LHCN-M2 (cell line): ENCODE measurements at places on chromosomes 13 and 19.

DNA sequence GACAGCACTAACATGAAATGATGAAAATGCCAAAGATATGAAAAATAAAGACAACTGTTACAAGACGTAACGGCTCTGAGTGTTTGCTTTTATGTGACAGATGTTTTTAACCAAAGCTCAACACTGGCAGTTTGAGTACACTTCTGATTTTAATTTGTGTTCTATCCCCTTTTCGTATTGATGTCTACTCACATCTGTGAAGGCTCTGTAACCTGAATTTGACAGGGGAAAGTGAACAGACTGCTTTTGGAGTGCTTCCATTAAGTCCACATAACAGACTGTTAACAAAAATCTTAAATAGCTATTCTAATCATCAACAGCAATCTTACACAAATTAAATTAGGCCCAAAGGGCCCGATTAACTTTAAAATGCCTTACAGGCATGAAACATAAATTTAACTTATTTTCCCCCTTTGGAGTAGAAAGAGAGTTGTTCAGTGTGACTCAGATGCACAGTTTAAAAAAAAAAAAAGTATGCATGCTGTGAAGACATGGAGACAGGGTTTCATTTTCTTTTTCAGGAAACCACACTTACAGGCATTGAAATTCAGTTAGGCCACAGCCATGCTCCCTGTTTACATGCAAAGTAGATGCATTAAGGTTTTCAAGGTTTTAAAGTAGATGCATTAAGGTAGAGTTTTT, 16.3 kb upstream of the RNASEH2B start:
- DNase-seq: peak; percentile 79

- DNase-seq: no peak
These were observed 169.0 kb upstream of the UFM1 start for GRCh38 chr13:38180670-38181069.

GRCh38 chr19:8396563-8397203, 6.5 kb downstream of the RAB11B start:
- DNase-seq: peak; percentile 48

DNA sequence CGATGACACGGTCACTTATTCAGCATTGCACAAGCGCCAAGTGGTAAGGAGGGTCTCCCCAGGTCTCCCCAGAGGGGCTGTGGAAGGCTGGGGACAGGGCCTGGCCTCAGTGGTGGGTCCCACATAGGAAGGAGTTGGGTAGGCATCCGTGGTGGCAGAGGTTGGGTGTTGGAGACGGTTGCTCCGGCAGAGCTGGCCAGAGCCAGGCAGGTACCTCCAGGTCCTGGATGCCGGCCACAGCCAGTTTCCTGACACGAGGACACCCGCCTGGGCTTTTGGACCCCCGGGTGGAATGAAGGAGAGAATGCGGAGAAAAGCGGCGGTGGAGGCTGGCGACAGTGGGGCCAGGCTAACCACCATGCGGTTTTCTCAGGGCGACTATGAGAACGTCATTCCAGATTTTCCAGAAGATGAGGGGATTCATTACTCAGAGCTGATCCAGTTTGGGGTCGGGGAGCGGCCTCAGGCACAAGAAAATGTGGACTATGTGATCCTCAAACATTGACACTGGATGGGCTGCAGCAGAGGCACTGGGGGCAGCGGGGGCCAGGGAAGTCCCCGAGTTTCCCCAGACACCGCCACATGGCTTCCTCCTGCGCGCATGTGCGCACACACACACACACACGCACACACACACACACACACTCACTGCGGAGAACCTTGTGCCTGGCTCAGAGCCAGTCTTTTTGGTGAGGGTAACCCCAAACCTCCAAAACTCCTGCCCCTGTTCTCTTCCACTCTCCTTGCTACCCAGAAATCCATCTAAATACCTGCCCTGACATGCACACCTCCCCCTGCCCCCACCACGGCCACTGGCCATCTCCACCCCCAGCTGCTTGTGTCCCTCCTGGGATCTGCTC, 1.3 kb upstream of the FFAR1 start:
- no peak for DNase-seq

DNA sequence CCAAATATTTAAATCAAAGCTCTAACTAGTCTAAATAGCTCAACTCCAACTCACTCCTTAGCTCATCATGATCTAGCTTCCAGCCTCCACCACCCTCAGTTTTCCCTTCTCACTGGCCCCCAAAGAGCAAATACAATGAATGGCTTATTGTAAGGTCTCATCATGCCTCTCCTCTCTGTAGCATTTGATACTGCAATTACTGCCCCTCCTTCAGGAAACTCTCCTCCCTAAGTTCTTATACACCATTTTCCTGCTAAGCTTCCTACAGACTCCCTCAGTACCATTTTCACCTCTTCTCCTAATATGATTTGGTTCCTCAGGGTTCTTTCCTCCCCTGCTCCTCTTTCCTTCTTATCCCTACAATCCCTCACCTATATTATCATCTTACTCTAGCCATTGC, 12.8 kb downstream of the KPNA3 start:
- no peak for DNase-seq

DNA sequence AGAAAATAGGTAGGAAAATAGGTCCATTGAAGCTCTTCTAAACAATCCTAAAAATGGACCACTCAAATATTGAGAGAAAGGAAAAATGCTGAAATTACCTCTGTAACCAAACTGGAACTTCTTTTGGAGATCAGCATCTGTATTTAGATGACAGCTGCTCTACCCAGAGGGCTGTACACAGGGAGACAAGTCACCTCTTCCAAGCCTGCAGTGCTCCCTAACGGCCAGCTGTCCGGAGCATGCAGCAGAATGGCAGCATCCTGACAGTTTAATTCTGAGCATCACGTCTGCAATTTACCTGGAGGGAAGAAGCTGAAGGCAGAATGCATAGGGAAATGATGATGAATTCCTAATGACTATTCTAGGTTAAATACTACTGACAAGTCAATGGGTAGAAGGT, 62.8 kb upstream of the DIAPH3 start:
- peak; percentile 52 for DNase-seq

DNA sequence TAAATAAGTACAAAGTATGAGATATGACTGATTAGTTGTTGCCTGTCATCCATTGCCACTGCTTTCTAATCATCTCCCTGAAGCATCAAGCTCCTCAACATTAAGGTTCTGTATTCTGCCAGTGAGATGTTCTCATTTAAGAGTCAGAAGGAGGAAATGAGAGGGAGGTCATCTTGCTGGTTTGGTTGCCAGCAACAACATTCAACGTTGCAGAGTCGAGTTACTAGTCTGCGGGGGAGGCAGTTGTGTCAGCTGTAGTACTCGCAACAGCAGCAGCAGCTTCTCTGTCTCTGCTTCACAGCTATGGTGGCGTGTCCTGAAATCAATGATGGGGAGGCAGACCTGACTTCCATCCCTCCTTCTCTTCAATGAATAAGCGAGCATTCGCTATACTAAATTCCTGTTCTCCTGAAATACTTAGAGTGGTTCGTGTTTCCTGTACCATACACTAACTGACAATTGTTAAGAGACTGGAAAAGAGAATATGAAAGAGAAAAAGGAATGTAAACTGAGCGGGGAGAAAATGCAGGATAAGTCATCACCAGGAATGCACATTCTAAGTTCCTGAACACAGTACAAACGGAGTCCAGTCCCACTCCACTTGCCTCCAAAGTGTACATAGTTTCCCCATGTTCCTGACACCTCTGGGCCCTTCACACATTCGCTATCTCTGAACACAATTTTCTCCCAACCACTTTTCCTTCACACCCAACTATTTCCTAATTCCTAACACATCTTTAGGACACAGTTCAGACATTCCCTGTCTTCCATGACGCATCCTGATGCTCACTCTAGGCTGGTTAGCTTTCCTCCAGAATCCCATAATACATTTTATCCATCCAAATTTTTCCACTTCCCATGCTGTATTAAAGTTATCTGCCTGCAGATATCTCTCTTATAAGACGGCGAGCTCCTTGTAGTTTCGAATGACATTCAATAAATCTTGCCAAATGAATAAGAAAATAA, 263.0 kb downstream of the KLF12 start:
- peak; percentile 91 for DNase-seq

DNA sequence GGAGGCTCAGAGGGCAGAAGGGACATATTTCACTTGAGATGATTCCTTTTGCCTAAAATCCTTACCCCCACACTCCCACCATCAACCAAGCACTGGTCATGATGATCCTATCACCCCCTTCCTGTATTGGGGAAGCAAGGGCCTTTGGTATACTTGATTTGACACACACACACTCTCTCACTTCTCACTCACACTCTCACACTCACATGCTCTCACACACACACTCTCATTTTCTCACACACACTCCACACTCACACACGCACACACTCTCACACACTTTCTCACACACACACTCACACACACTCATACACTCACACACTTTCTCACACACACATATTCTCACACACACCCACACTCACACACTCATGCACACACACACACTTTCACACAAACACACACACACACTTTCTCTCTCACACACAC, 8.6 kb downstream of the RGCC start:
- no peak for DNase-seq

DNA sequence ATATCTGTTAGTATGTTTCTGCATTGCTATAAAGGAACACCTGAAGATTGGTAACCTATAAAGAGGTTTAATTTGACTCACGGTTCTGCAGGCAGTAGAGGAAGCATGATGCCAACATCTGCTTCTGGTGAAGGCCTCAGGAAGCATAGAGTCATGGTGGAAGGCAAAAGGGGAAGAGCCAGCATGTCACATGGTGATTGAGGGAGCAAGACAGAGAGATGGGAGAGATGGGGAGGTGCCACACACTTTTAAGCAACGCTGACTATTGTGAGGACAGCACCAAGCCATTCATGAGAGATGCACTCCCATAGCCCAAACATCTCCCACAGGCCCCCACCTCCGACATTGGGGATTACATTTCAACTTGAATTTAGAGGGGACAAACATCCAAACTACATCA, 32.8 kb downstream of the COG6 start:
- no peak for DNase-seq

- no peak for DNase-seq
These were observed 110.2 kb downstream of the RAP2A start for GRCh38 chr13:97544031-97544765.

- no peak for DNase-seq
These were observed 21.2 kb downstream of the SULT2B1 start for GRCh38 chr19:48573163-48573505.

DNA sequence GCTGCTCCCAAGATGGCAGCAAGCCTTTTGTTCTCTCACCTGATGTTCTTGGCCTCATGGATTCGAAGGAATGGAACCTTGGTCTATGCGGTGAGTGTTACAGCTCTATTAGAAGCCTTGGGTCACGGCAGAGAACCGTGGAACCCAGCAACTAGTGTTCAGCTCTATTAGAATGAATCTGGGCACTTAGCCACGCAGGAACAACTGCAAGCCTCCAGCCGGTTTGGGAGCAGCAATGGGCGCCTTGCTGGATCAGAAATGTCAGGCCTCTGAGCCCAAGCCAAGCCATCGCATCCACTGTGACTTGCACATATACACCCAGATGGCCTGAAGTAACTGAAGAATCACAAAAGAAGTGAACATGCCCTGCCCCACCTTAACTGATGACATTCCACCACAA, 1100.7 kb upstream of the PRR20A start:
- DNase-seq: no peak

DNA sequence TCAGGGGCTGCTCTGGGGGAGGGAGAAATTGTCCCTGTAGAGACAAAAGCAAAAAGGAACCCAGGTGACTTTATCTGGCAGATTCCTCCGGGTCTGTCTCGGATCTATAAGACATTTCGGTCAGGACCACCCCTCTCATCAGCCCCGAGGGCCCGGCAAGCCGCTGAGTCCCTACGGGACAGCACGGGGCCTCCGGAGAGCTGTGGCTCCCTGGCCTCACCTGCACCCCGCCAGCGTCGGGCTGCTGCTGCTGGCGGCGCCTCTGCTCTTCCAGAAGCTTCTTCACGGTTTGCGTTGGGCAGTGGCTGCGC, 1.9 kb downstream of the NFKBID start:
- DNase-seq: no peak

- DNase-seq: no peak
These were observed 9.2 kb downstream of the NTN5 start for GRCh38 chr19:48663667-48664066.

- DNase-seq: no peak
These were observed 22.2 kb downstream of the RASA3 start for GRCh38 chr13:114110091-114110829.
